Testis (tissue), 5 donors: ENCODE measurements at places on chromosomes 3 and 15. TPM values are rescaled to one million over a fixed set of nuclear protein-coding genes. Genes with fewer than 3 reads are reported as not detected.

DNA sequence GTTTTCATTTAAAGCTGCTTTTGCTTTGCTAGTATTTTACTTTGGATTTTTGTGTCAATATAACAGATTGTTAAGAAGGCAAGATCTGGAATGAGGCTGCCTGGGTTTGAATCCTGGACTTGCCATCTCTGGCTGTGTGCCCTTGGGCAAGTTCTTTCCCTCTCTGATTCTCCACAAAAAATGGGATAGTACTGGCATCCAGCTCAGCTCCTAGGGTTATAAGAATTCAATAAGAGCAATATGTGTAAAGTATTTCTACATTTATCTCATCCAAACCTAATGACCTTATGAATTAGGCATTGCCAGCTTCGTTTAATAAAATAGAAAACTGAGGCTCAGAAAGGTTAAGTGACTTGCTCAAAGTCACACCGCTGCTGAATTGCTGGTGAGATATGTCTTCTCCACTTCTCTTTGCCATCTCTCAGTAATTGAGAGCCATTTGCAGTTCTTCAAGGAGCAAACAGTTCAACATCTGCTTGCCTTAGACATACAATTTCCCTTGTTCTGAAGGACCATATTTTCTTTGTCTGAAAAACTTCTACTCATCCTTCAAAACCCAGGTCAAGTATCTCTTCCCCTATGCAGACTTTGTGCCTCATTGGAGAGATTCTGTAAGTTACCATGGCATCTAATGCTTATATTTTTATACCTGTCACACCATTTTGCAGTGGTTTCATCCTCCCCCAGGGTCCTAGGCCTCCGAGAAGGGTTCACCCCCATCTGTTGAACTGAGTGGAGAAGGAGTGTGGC is 80.8 kb upstream of the TLE3 start:
- no peaks in the 10 kb centered on the region for H3K27me3 ChIP-seq
- H3K36me3 ChIP-seq = no peaks in the 10 kb centered on the region
- no peak overlapping the region for H3K27ac ChIP-seq
- DNase-seq = no peak
- no peaks in the 10 kb centered on the region for H3K4me1 ChIP-seq

GRCh38 chr3:156035158-156035557 is 85.2 kb upstream of the KCNAB1 start:
- no peak overlapping the region for H3K27ac ChIP-seq
- H3K4me1 ChIP-seq = no peaks in the 10 kb centered on the region
- H3K27me3 ChIP-seq = no peaks in the 10 kb centered on the region

GRCh38 chr3:126422121-126422520 is 27.4 kb downstream of the CFAP100 start:
- DNase-seq = no peak
- H3K4me1 ChIP-seq = no peaks in the 10 kb centered on the region
- no peaks in the 10 kb centered on the region for H3K27me3 ChIP-seq
- H3K36me3 ChIP-seq = no peaks in the 10 kb centered on the region
- H3K4me3 ChIP-seq = no peak overlapping the region
- H3K27ac ChIP-seq = no peak overlapping the region

DNA sequence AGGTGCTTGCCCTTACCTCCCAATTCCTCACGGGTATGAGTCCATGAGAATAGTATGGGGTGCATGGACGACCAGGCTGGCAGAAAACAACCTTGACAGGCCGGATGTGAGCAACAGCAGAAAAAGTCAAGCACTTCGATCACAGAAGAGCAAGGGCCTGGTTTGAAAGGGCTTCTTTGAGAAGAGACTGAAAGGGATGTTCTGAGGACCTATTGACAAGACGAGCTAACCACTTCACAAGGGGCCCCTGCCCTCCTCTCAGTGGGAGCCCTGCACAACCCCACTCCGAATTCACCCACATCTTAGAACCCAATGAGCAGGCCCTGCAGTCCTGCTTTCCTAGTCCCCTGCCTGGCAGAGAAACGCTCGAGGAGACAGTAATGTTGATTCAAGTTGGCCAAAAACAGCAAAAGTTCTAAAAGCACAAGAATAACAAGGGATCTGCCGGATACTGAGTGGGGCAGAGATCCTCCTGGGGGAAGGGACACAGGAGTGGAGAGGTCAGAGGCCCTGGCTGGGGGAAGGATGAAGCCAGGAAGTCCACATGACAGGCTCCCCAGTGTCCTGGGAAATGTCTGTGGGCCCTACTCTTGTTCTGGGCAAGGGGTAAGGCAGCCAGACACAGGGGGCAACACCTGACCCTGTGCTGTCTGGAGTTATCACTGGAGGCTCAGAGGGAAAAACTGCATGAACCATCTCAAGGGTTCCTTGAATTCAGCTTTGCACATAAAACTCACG is 14.8 kb upstream of the CX3CR1 start:
- no peaks in the 10 kb centered on the region for H3K27me3 ChIP-seq
- H3K4me3 ChIP-seq = no peak overlapping the region

GRCh38 chr3:23865595-23866396 is 51.0 kb downstream of the NKIRAS1 start:
- no peak overlapping the region for H3K4me3 ChIP-seq
- peak; percentile 44 for DNase-seq
- H3K27ac ChIP-seq = peak overlapping the region; percentile 81
- no peaks in the 10 kb centered on the region for H3K36me3 ChIP-seq
- no peaks in the 10 kb centered on the region for H3K27me3 ChIP-seq

DNA sequence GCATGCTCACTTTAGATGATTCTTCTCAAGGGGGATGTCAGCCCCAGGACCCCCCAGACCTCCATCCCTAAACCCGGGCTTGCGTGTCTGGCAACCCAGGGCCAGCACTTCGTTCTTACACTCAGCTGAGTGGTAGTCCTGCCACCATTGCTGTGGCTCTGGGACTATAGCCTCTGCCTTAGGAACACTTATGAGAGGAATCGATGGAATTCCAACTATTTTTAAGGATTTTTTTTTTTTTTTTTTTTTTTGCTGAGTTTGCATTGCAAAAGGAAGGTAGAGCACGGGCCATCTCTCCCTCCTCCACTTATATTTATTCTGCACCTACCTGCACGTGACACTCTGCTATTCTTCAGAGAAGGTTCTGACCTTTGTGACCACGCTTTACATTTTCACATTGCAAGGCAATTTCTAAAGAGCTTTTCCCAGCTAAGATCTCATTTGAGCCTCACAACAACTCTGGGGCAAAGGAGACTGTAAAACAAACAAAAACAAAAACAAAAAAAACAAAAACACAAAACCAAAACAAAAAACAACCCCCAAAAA is 113.9 kb downstream of the LPP start:
- H3K4me3 ChIP-seq = no peak overlapping the region
- no peaks in the 10 kb centered on the region for H3K27me3 ChIP-seq
- peak overlapping the region; percentile 93 for H3K27ac ChIP-seq

CHRNA7 gene
- 24.5 TPM for total RNA-seq

TRPM1 gene
- 3.6 TPM for total RNA-seq

ZSCAN2 gene
- total RNA-seq = 15.3 TPM

GPR62 gene
- total RNA-seq = 0.39 TPM
